ENCODE measurements at places on chromosomes 5 and 9. TPM values are rescaled to one million over a fixed set of nuclear protein-coding genes. Genes with fewer than 3 reads are reported as not detected.

DNA sequence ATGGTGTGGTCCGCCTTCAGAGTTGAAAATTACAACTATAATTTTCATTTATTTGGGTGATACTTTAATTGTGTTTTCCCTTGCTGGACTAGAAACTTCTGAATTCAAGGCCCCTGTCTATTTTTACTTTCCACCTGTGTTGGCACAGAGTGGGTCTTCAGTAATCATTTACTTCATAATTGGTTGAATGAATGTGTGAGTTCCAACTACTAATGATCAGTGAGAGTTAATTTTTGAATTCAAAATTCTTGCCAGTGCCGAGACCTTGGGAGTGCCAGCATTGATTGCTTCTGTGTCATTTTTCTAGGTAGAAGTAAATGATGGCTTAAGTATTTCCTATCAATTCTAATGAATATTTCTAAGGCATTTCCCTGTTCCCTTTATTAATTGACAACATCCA, 61.4 kb downstream of the PARP8 start:
- no peak overlapping the region for H3K4me3 ChIP-seq
- H3K27ac ChIP-seq, result no peak overlapping the region
- DNase-seq, result no peak
- no peaks in the 10 kb centered on the region for H3K27me3 ChIP-seq
- H3K36me3 ChIP-seq, result no peaks in the 10 kb centered on the region

DNA sequence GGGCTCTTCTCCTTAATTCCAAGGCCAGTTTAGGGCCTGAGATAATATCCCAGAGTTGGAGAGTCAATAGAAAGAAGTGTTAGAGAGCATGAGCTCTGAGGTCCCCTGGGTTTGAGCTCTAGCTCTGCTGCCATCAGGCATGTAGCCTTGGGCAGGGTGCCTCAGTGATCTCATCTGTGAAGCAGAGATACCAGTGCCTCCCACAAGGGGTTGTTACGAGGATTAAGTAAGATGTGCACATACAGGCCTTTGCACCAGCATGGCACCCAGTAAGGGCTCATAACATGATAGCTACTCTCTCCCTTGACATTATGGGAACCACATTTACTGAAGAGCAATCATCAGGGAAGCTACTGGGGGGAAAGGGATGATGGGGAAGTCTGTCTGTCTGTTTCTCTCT, 265.7 kb downstream of the HSPA4 start:
- H3K4me3 ChIP-seq, result no peak overlapping the region
- no peak overlapping the region for H3K27ac ChIP-seq

DNA sequence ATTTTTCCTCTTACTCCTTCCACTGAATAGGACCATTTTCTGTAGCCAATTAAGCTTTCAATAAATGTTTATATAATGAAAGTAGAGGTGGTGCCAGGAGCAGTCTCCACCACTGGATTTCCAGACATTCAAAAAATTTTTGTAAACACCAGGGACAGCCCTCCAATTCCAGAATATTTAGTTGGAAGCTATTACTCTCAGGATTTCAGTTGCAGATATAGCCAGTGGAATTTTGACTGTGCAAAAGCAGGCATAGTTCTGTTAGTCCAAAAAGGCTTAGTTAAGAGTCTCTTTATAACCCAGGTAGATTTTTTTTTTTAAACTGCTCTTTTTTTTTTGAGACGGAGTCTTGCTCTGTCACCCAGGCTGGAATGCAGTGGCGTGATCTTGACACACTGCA, 138.1 kb upstream of the DMRT1 start:
- H3K27me3 ChIP-seq, result no peaks in the 10 kb centered on the region
- DNase-seq, result no peak
- no peak overlapping the region for H3K27ac ChIP-seq
- H3K4me3 ChIP-seq, result no peak overlapping the region
- peaks cover 5% of the 10 kb centered on the region for H3K36me3 ChIP-seq

DNA sequence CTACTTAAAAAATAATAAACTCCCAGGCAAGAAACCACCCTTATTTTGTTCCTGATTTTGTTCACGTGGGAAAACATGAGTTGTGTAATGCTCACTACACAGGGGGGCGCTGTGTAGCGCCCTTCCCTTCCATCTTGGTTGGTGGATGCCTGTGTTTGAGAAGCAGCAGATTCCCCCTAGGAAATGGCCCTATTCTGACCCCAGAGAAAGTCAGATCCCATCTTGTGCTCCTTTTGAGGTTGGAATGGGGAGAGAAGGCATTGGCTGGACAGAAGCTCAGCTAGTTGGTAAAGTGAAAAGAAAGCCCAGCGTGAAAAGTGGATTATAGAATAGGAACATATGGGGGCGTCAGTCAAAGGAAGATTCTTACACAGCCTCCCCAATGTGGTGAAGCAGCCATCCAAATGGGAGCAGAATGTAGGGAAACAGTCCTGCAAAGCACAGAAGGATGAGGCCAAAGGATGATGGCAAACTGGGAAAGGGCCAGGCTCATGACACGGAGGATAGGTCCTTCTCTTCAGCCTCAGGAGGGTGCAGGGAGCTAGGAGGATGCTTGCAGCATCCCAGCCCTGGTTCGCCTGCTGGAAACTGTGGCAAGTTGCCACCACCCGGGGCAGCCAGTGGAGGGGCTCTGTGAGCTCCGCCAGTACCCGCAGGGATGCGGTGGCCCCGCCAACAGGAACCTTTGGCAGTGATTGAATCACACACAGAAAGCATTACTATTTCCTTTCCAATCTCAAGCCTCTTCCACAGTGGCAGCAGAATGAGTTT, 314.2 kb upstream of the DAP start:
- H3K4me1 ChIP-seq, result peaks cover 14% of the 10 kb centered on the region
- DNase-seq, result no peak
- peaks cover 25% of the 10 kb centered on the region for H3K36me3 ChIP-seq
- no peaks in the 10 kb centered on the region for H3K27me3 ChIP-seq
- no peak overlapping the region for H3K4me3 ChIP-seq

The PTGDS gene
- total RNA-seq, result not detected

The GABRB2 gene
- 3.5 TPM for total RNA-seq

The MEIKIN gene
- total RNA-seq, result not detected

Measured in progenitor cell of endocrine pancreas (in vitro differentiated cells).